ENCODE measurements at places on chromosomes 2 and 18. TPM values are rescaled to one million over a fixed set of nuclear protein-coding genes. Genes with fewer than 3 reads are reported as not detected.
A peak's percentile ranks its signal among the peaks of the same experiment; 100 is the strongest.

TM4SF20 gene
- not detected for total RNA-seq

ATP6V1B1 gene
- 6.3 TPM for total RNA-seq

RGPD3 gene
- total RNA-seq: not detected

LAMA1 gene
- total RNA-seq: 0.30 TPM

DNA sequence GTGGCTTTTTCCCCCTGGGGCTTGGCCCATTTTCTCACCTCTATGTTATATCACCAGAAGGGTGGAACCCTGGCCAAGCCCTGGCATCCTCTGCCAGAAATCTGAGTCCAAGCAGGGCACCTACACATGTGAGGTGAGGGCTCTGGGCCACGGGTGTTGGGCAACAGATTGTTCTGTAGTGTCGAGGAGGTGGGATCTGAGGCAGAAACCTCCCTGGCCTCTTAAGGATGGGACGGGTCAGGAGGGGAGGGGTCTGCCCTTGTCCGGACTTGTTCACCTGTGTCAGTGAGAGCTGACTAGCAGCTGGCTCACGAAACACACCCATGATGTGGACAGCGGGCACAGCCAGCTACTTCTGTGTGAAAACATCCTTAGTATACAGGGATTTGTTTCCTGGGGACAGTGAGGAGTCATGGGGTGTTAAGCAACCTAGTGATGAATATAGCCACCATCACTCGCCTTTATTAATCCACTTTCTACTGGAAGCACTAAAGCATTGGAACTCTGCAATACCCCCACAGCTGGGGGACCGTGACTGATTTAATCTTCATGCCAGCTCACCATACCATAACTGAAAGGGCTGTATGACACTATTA lies 35.6 kb downstream of the EPAS1 start:
- no peak for DNase-seq
- H3K4me1 ChIP-seq: peaks cover 74% of the 10 kb centered on the region
- peak overlapping the region; percentile 48 for H3K27ac ChIP-seq
- no peaks in the 10 kb centered on the region for H3K27me3 ChIP-seq
- H3K36me3 ChIP-seq: no peaks in the 10 kb centered on the region

GRCh38 chr2:159045545-159046454 lies 77.4 kb downstream of the TANC1 start:
- H3K4me1 ChIP-seq: peaks cover 49% of the 10 kb centered on the region
- no peak overlapping the region for H3K4me3 ChIP-seq
- no peak for DNase-seq
- H3K27me3 ChIP-seq: no peaks in the 10 kb centered on the region

DNA sequence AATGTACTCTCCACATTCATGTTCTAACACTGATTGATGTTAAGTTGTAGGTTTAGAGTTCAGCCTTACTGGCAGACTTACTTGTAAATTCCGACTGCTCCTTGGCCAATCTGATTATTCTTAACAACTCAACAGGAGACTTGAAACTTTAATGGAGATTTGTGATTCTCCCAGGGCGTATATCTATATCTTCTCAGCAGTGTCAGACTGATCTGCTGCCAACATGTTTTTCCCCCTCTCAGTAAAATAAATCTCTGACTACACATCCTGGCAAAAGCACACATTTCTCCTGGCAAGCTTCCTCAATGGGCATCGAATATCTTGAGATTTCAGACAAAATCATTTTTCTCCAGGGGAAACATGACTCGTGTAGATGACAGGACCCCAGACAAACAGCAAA lies 1041.2 kb downstream of the DPP10 start:
- H3K27me3 ChIP-seq: no peaks in the 10 kb centered on the region
- no peak for DNase-seq
- H3K27ac ChIP-seq: no peak overlapping the region

GRCh38 chr2:241540771-241541561 lies 17.6 kb upstream of the BOK start:
- DNase-seq: no peak
- peaks cover 12% of the 10 kb centered on the region for H3K4me1 ChIP-seq
- H3K27me3 ChIP-seq: no peaks in the 10 kb centered on the region
- H3K36me3 ChIP-seq: no peaks in the 10 kb centered on the region
- H3K4me3 ChIP-seq: peak overlapping the region; percentile 24
- H3K27ac ChIP-seq: no peak overlapping the region

Data from osteocyte (in vitro differentiated cells).